ENCODE measurements at places on chromosomes 6 and 20. TPM values are rescaled to one million over a fixed set of nuclear protein-coding genes. Genes with fewer than 3 reads are reported as not detected.
A peak's percentile ranks its signal among the peaks of the same experiment; 100 is the strongest.

Gene KIAA1755
- 1.4 TPM for total RNA-seq

Gene FOXA2
- 3.2 TPM for total RNA-seq

Gene TMC2
- total RNA-seq = 0.15 TPM

Gene SLC22A2
- 0.02 TPM for total RNA-seq

Gene TFAP2B
- 16.7 TPM for total RNA-seq

Gene DSP
- not detected for total RNA-seq

Gene PRDM13
- total RNA-seq = not detected

Gene ESF1
- 27.8 TPM for total RNA-seq

GRCh38 chr6:63634630-63635029, 972 bp upstream of the PHF3 start:
- H3K36me3 ChIP-seq = no peaks in the 10 kb centered on the region
- peak; percentile 14 for DNase-seq
- H3K27me3 ChIP-seq = no peaks in the 10 kb centered on the region
- peaks cover 2% of the 10 kb centered on the region for H3K4me1 ChIP-seq
- H3K27ac ChIP-seq = no peak overlapping the region

GRCh38 chr6:78909391-78909790, 42.0 kb downstream of the IRAK1BP1 start:
- DNase-seq = no peak
- no peaks in the 10 kb centered on the region for H3K27me3 ChIP-seq
- H3K4me1 ChIP-seq = no peaks in the 10 kb centered on the region
- H3K36me3 ChIP-seq = no peaks in the 10 kb centered on the region

GRCh38 chr6:22882581-22882980, 313.2 kb downstream of the HDGFL1 start:
- peaks cover 19% of the 10 kb centered on the region for H3K4me1 ChIP-seq
- no peak for DNase-seq
- no peaks in the 10 kb centered on the region for H3K36me3 ChIP-seq
- no peaks in the 10 kb centered on the region for H3K27me3 ChIP-seq

All from SJCRH30 (cell line).